ENCODE measurements at places on chromosomes 4 and X.

DNA sequence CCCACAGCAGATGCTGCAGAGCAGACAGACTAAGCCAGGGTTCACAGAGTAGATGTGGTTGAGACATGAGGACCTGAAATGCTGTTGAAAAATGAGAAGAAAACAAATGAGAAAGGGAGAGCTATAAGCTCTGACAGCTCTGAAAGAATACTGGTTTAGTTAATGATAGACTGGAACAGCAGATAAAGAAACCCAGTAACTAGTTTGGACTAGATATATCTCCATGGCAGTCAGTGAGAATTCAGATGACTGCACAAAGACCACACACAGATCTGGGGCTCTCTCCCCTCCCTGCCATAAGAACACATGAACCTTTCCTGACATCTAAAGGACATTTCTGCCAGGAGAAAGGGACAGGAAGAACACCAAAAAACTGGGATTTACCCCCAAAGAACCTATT lies 8.2 kb downstream of the NAA11 start:
- DNase-seq: no peak

GRCh38 chr4:148787831-148788477 lies 345.7 kb upstream of the NR3C2 start:
- DNase-seq: no peak

- DNase-seq: no peak
These were observed 142.9 kb downstream of the BCOR start for GRCh38 chrX:39954851-39955250.

DNA sequence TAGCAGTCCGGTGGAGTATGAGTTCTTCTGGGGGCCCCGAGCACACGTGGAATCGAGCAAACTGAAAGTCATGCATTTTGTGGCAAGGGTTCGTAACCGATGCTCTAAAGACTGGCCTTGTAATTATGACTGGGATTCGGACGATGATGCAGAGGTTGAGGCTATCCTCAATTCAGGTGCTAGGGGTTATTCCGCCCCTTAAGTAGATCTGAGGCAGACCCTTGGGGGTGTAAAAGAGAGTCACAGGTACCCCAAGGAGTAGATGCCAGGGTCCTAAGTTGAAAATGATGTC lies 852 bp downstream of the MAGEH1 start:
- DNase-seq: no peak

DNA sequence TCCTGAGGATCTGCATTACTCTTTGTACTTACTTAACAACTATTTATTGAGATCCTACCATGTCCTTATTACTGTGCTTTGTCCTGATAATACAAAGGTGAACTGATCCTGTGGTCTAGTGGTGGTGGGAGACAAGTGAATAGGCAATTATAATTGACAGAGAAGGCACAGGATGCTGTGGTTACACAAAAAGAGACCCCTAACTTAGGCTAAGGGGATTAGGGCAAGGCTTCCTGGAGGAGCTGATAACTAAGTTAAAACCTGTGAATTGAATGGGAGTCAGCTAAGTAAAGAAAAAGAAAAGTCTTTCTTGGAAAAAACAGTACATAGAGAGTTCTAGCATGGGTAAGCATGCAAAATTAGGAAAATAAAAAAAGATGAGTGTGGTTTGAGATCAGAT lies 164.4 kb downstream of the LARP7 start:
- no peak for DNase-seq

DNA sequence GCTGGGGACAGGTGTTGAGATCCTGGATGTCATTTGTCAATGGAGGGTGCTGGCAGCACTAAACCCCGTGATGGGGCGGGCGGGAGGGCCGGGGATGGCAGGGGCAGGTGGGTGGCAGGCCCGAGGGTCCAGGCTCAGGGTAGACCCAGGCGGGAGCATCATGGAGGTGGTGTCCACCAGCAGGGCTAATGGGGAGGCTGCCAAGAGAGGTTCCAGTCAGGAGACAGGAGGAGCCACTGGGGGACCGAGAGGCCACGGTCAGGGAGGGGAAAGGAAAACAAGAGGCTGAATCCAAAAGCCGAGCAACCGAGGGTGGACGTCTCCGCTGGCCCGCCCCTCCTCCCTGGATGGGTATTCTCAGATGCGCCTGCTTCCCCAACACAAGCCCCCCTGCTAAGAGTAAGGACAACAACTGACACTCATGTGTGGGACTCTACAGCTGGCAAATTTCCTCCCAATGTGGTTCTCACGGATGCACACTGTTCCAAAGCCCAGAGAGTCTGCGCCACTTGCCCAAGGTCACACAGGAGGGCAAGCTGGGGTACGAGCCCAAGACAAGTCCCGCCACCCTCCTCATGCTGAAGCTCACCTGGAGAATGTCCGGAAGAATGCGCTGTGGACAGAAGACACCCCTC lies 132.0 kb downstream of the CPZ start:
- DNase-seq: no peak

GRCh38 chr4:88937081-88937480 lies 119.9 kb downstream of the FAM13A start:
- no peak for DNase-seq

GRCh38 chr4:147863111-147863747 lies 131.3 kb downstream of the ARHGAP10 start:
- no peak for DNase-seq

- no peak for DNase-seq
These were observed 373.1 kb upstream of the HS3ST1 start for GRCh38 chr4:11801466-11802446.

GRCh38 chrX:33205321-33205720 lies 6.0 kb downstream of the DMD start:
- no peak for DNase-seq

DNA sequence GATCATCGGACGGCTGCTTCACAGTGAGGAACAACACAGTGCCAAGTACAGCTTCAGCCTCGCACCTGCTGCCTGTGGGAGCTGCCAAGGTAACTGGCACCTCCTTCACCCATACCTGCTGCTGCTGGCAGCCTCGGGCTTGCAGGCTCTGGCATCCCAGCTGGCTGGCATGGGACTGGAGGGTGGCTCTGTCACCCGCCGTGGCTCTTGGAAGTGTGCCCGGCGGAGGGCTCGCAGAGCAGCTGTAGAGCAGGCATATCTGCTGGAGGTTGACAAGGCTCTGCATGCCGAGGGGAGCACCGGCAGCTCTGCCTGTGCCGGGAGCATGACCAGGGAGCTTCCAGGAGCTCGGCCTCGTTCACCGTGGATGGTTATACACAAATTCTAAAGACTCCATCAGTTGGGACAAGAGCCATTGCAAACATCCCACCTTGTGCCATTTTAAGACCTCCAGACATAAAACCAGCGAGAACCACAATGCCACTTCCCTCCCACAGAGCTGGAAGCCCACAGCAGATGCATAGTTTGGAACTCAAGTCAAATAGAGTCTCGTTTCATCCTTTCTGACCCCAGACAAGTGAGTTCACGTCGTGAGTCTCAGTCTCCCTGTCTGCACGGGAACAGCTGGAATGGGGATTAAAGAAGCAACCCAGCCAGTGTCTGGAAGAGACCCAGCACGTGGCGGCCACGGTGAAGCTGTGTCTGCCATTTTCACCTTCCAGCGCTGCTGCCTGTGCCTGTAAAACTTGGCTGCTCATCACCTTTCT lies 84.3 kb upstream of the PSAPL1 start:
- no peak for DNase-seq

GRCh38 chrX:53711436-53711835 lies 24.9 kb upstream of the HUWE1 start:
- no peak for DNase-seq

GRCh38 chr4:76892601-76893000 lies 5.3 kb downstream of the SOWAHB start:
- no peak for DNase-seq

DNA sequence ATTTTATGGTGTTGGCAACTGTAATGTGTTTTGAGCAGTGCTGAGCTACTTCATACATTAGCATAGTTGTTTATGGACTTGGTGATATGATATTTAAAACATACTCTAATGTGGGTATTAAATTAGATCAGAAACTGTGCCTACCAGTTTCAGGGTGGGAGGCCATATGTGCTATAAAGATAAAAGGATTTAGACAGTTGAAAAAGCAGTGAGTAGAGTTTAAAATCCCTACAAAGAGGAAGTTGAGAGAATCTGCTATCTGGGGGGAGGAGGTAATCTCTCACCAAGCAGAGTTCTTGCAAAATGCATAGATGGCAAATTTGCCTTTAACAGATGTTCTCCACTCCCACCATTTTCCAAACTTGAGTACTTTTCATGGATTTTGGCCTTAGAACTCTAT lies 154.5 kb downstream of the SPOCK3 start:
- no peak for DNase-seq

DNA sequence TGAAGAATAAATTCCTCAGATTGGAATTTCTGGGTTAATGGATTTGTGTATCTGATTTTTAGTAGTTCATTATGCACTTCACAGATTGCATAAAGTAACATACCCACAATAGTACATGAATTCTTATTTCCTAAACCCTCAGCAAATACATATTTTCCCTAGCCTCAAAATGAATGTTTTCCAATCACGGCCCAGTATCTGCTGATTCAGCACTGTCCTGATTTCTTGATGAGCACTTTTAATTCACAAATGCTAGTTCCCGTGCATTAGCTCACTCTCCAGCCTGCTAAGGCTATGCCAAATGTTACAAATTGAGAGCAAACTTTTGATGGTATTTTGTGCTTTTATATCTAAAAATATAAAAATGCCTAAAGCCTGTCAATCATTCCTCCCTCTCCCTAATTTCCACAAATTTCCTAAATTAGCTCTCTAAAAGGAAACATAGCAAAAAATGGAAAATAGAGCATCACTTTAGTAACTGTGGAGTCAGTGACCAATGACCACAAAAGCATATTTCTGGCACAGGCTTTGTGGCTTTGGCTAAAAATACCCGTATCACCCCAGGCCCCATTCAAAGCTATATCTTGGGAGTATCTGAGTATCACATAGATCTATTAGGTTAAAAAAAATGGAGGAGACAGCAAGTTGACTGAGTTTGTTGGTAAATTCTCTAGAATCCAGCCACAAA lies 75.5 kb downstream of the NAF1 start:
- no peak for DNase-seq

DNA sequence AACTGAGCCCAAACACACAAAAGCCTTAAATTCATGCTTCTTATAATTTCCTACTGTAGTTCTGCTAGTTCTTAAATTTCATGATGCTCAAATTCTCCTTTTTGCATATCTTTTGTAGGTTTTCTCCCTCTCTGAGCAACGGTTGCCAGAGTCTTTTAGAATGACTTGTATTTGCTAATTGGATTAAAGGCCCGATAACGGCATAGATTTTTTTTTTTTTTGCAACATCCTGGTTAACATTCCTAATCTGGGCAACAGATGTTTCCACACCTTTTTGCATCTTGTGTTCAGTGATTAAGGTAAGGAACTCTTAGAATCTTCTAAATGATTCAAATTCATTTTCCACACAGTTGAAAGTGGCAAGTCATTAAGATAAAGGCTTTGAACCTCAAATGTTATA lies 66.3 kb upstream of the ADGRG2 start:
- DNase-seq: no peak

- DNase-seq: no peak
These were observed 80.1 kb upstream of the PSAPL1 start for GRCh38 chr4:7514789-7515188.

DNA sequence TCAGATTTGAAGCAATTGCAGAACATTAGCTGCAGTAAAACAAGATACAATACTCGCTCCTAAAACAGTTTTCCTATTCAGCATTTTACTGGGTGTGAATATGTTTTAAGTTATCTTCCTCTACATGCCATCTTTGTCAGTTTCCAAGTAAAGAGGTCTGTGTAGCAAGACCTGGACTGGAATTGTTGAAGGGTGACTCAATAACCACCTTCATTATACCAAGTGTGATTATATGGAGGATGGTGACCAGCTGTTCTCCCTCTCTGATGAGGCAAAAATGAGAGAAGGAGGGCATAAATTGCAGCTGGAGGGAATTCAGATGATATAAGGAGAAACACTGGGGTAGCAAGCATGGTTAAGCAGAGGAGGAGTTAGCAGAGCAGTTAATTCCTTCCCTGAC lies 922.1 kb upstream of the SLIT2 start:
- DNase-seq: no peak

DNA sequence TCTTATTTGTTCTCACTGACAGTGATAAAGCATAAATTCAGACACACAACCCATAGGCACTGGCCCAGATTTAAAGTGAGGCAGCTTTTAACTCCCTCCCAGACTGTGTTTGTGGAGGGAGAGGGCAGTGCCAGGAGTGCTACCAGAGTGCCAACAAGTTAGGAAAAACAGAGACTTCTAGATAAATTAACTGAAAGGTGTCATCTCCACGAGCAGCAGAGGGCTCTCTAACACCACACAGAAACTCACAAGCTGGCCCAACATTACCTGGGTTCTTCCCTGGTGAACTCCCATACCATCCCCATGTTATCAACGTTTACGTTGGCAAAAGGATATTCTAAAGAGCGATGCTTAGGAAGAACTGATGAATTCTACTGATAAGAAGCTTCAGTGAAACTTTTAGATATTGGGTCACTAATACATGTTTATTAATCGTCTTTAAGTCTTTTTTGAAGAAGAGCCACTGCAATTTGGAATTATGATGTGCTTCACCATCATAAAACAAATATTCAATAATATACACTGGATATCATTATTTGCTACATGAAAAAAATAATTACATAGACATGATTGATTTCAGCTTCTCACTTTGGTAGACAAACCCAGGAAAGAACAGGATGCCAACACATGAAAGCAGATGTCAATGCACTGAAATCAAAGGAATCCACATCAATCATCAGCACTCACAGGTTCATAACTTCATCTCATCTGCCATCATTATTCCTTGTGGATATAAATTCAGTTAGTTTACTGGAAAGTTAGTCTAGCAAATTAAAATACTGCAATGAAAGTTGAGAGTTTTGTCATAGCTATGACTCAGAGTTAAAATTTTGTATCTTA lies 121.2 kb upstream of the NAP1L5 start:
- peak; percentile 54 for DNase-seq

GRCh38 chr4:139030614-139031235 lies 15.1 kb downstream of the NOCT start:
- DNase-seq: no peak

GRCh38 chr4:113869743-113870375 lies 108.3 kb upstream of the CAMK2D start:
- DNase-seq: no peak

DNA sequence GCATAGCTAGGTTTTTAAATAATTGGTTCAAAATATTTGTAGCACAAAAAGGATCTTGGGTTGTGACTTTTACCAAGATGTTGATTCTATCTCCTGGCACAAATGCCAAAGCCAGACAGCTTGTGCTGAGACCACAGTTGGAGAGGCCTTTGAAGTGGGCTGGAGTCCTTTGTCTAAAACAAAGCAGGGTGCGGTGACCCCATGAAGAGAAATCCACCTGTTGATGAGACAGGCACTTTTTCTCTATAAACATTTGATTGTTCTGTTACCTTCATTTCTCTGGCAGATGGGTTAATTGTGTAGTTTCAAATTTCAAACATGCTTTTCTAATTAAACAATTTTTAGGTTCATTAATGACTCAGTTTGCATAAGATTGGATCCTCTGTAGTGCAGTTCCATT lies 56.7 kb downstream of the STOX2 start:
- DNase-seq: no peak

Measured in NCI-H187 treated with DMSO at 0.1 percent for 48 hours (cell line).